Muscle of arm (tissue), 14 donors: ENCODE measurements at places on chromosomes 12 and 14. TPM values are rescaled to one million over a fixed set of nuclear protein-coding genes. Genes with fewer than 3 reads are reported as not detected.

TNS2 gene
- polyA plus RNA-seq = 95.3 TPM

SMAGP gene
- polyA plus RNA-seq = 7.8 TPM

LTBP2 gene
- polyA plus RNA-seq = 6.2 TPM

CCDC38 gene
- polyA plus RNA-seq = 0.20 TPM

TAS2R8 gene
- polyA plus RNA-seq = not detected

TAS2R30 gene
- 0.26 TPM for polyA plus RNA-seq

SLC2A14 gene
- 0.19 TPM for polyA plus RNA-seq

GRCh38 chr14:72913809-72914208 lies 12.5 kb upstream of the DCAF4 start:
- no peak for DNase-seq

- no peak for DNase-seq
Observed at GRCh38 chr12:82426081-82426480, 67.8 kb downstream of the METTL25 start.

DNA sequence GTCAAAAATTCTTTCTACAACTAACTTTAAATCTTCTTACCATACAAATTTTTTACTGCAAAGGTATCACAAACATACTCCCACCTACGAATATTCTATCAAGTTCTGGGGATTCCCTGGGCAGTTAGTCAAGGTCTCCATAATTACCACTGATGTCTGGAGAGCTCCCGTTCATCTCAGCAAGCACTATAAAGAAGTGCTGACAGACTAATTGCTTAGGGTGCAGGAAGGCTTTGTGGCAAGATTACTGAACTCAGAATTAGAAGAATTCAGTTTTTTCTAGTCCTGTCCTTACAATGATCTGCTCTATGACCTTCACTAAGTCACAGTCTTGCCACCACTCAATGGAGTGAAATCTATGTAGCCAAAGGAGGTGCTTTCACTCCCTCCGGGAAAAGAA lies 61.5 kb downstream of the DUSP16 start:
- no peak for DNase-seq

- DNase-seq = peak; percentile 45
Observed at GRCh38 chr14:99518441-99519346, 37.5 kb downstream of the CCNK start.

DNA sequence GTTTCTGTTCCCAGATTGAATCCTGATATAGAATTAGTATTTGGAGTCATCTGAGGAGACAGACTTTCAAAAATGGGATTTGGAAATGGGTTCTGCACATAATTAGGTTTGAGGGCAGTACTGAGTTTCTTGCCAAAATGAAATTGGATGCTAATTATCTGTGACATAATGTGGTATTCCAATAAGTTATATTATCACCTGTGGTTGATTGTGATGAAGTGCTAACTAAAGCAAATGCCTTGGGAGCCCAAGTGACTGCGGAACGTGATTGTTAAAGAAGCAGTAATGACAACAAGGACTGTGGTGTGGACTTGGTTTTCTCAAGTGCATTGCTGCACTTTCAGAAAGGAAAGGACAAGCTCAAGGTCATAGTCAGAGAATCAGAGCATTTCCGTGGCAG lies 337.0 kb downstream of the IPO8 start:
- no peak for DNase-seq

DNA sequence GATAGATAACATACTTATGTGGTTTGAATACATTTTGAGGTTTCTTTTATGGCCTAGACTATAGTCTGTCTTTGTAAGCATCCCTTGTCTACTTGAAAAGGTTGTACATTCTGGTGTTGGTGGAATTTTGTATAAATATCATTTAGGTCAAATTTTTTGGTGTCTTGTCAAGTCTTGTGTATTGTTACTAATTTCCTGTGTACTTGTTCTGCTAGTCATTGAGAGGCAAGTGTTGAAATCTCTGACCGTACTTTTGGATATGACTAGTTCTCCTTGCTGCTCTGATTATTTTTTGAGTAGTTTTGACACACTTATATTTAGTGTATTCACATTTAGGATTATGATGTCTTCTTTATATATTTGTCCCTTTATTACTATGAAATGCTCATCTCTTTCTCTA lies 219.6 kb downstream of the CCDC91 start:
- DNase-seq = no peak

DNA sequence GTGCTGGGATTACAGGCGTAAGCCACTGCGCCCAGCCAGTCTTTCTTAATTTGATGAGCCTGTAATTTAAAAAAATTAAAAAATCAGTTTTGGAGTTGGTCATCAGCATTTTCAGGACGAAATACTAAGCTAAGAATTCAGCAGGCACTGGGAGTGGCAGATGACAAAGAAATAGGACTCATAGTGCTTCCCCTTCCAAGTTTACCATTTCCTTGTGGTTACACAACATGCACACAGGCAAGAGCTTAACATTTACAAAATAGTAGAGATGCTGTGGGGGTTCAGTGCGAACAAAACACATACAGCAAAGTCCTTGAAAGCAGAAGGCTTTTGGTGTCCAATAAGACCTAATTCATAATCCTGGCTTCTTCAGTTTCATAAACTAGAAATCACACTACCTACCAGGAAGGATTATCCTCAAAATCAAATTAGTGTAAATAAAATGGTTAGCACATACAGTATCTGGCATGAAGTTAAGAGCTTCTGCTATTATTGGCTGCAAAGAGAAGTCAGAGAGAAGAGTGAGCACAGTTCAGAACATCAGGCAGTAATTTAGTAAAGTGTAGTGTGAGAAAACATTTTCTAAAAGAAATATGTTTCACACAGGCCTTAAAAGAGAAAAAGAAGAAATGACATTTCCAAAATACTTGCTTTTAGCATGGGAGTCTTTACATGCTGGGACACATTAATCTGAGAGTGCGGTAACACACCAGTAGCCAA lies 22.2 kb upstream of the KIF21A start:
- DNase-seq = no peak

GRCh38 chr12:29707846-29708245 lies 75.9 kb downstream of the TMTC1 start:
- DNase-seq = no peak

- no peak for DNase-seq
Observed at GRCh38 chr14:26056036-26056616, 541.7 kb downstream of the NOVA1 start.

- DNase-seq = no peak
Observed at GRCh38 chr14:104121142-104121541, 17.2 kb upstream of the KIF26A start.

DNA sequence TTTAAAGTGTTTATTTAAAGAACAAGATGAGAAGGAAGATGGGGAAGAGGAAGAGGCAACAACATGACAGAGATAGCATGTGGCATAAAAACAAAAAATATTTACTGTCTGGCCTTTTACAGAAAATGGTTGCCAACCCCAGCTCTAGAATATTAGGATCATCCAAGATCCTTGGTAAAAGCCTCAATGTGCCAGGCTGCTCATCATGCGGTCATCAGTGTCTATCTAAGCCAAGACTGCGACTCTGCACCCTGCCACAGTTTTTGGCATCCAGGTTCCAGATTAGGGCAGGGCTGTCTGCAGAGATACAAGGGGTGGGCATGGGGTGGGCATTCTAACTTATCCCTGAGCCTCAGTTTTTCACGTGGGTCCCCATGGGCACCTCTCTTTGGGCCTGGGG lies 46.9 kb upstream of the CNTN1 start:
- DNase-seq = no peak

- DNase-seq = no peak
Observed at GRCh38 chr14:85224241-85224640, 305.7 kb upstream of the FLRT2 start.

- no peak for DNase-seq
Observed at GRCh38 chr14:72925815-72926291, 411 bp upstream of the DCAF4 start.

DNA sequence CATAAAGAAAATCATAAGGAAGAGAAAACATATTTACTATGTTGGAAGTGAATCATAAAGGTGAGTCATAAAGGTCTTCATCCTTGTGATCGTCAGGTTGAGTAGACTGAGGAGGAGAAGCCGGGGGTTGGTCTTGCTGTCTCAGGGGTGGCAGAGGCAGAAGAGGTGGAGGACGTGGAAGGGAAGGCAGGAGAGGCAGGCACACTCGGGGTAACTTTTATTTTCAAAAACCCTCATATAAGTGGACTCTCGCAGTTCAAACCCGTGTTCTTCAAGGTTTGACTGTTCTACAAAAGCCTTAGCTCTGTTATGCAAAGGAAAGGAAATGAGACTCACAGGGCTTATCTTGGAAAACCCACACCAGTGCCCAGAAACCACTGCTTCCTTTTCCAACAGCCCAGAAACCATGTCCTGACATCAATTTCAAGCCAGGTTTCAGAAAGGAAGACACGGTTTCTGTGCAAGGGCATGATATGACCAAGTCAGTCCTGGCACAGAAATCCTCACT lies 14.0 kb downstream of the SMCO2 start:
- DNase-seq = no peak

DNA sequence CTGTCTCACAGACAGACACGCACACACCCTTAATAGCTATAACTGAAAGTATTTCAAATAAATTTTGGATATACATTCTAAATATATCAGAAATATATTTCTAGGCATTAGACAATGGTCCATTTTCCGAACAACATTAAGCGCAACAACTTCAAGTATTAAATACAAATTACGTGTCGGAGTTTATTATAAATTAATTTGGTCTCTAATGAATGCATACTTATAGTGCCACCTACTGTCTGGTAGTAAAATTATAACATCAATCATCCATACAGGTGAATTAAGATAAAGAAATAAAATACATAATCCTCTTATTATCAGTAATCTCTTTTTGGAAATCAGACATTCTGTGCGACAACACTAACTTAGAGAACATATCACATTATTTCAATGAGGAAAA lies 27.2 kb upstream of the CMAS start:
- no peak for DNase-seq

- DNase-seq = no peak
Observed at GRCh38 chr14:66081594-66082376, 404.4 kb upstream of the CCDC196 start.

DNA sequence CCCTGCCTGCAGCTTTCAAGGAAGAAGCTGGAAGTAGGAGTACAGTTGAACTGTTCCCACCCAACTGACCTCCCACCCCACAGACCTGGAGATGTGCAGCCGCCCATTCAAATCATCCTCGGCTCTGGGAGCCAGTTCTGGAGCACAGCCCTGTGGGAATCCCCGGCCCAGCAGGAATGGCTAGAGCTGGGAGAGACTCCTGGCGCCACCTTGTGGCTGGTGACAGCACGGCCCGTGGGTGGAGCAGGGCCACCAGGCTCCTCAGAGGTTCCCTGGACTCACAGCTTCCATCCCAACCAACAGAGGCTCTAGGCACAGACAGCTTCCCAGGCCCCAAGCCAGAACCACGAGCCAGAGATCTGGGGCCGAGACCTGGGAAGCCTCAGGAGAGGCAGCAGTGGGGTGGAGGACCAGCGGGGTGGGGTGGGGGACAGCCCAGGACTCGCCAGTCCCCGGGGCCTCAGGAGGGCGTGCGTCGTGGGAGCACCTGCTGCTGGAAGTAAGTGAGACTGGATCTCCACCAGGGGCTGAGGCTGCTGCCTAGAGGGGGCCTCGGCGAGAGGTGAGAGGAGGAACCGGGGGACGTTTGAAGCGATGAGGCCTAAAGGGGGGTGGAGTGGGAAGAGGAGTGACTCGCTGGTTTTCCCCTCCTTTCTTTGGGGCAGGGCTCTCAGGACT lies 43.4 kb downstream of the RNF34 start:
- DNase-seq = peak; percentile 61

DNA sequence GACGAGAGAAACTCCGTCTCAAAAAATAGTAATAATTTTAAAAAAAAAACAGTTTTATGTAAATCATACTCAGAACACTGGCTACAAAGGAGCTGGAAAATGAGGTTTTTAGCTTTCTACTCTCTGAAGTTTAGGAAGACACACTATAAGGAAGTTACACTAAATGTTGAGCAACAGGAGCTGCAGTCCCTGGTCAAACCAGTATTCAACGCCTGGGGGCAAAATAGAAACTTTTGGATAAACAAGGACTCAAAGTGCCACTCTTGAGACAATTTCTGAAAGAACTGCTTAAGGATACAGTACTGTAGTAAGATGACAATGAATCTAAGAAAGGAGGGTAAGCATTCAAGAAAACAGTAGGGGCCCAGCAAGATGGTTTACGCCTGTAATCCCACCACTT lies 29.3 kb downstream of the ACTR6 start:
- no peak for DNase-seq

- peak; percentile 90 for DNase-seq
Observed at GRCh38 chr12:32671930-32672780, 6.9 kb upstream of the DNM1L start.

GRCh38 chr12:128801879-128802391 lies 21.8 kb downstream of the SLC15A4 start:
- no peak for DNase-seq

- DNase-seq = no peak
Observed at GRCh38 chr12:27506645-27507189, 17.3 kb upstream of the PPFIBP1 start.
